ENCODE measurements at places on chromosomes 4 and X.
A peak's percentile ranks its signal among the peaks of the same experiment; 100 is the strongest.

- no peak for DNase-seq
Observed at GRCh38 chrX:144075432-144075831, 191.6 kb downstream of the UBE2NL start.

DNA sequence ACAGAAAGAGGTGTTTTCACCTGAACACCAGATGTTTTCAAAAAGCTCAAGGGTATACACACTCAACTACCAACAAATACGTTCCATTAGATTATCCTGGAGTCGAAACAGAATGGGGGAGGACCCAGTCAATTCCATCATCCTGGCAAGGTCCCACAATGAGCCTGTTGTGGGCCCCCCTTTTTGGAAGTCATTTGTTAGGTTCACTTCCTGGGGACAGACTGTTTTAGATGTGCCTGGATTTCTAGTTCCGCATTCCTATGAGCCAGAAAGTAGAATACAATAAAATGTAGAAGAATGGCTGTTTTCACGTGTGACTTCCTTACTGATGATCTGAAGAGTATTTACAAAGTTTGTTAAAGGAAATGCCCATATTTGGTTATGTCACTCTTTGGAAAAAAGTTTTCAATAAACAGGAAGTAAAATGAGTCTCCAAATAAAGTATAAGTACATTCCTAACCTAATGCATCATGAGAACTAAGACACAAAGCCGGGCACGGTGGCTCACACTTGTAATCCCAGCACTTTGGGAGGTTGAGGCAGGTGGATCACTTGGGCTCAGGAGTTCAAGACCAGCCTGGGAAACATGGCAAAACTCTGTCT is 192.5 kb downstream of the MAML3 start:
- DNase-seq = peak; percentile 28

DNA sequence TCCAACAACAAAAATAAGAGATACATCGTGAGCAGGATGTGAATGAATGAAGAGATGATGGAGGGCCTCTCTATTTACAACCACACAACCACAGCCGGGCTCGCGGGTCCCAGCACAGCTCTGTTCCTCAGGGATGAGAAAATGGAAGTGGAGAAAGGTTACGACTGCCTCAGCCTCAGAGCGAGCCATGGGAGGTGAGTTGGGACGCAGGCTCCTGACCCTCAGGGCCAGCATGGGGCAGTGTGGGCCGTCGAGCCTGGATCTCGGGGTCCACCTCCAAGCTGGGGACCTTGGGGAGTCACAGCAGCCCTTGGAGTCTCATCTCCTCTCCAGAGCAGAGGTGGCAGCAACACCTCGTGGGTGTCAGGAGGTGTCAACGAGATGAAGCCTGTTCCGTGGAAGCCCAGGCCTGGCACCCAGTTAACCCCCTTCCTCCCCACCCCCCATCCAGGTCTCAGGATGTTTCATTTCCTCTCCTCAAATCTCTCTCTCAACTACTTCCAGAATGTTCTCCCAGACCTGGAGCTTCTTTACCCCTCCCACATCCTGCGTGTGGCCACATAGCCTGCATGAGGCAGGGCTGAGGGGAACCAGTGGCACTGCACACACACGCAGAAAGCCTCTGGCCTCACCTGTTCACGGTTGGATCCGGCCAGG is 25.9 kb downstream of the C4orf50 start:
- DNase-seq = no peak

- DNase-seq = no peak
Observed at GRCh38 chr4:10667701-10668326, 16.8 kb downstream of the CLNK start.

DNA sequence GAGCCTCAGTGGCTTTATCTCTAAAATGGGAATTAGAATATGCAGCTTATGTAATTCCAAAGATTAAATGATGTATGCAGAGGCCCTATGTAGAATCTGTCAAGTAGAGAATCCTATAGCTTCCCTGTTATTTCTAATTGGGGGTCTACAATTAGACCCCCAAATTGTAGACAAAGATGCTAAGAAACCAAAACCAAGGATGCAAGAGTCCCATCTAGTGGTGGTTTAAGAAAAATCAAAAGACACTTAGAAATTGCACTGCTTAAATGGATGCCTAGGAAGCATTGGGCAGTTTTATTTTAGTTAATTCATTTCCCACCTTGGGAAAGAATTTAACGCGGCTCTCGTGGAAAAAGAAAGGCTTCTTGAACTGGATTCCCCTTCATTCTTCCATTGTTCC is 115.2 kb downstream of the GABRA2 start:
- no peak for DNase-seq

DNA sequence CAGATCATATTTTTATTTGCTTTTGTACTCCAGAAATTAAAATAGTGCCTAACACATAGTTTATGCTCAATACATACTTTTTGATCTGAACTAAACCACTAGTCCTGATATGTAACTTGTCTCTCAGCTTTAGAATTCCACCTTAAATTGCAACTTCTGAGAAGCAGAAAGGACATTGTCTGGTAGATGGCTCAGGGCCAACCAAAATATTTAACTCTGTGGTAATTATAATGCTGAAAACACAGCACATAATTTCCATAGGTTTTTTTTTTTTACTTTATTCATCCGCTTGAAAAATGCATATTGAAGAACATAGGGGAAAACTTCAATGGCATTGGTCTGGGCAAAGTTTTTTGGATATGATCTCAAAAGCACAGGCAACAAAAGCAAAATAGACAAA is 59.3 kb downstream of the AREG start:
- DNase-seq = no peak

DNA sequence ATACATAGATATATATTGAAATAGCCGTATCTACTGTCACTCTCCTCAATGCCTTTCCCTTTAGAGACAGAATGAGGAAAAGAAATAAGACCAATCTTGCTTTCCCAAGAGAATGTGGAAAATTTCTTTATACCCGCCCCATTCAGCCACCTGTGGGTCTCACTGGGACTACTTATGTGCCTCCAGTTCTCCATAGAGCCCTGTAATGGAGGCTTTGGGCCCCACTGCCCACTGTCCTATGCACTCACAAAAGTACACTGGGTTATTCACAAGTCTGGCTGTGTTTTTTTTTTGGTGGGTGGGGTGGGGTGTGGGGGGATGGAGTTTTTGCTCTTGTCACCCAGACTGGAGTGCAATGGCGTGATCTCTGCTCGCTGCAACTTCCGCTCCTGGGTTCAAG is 70.4 kb upstream of the ELOVL6 start:
- DNase-seq = no peak

DNA sequence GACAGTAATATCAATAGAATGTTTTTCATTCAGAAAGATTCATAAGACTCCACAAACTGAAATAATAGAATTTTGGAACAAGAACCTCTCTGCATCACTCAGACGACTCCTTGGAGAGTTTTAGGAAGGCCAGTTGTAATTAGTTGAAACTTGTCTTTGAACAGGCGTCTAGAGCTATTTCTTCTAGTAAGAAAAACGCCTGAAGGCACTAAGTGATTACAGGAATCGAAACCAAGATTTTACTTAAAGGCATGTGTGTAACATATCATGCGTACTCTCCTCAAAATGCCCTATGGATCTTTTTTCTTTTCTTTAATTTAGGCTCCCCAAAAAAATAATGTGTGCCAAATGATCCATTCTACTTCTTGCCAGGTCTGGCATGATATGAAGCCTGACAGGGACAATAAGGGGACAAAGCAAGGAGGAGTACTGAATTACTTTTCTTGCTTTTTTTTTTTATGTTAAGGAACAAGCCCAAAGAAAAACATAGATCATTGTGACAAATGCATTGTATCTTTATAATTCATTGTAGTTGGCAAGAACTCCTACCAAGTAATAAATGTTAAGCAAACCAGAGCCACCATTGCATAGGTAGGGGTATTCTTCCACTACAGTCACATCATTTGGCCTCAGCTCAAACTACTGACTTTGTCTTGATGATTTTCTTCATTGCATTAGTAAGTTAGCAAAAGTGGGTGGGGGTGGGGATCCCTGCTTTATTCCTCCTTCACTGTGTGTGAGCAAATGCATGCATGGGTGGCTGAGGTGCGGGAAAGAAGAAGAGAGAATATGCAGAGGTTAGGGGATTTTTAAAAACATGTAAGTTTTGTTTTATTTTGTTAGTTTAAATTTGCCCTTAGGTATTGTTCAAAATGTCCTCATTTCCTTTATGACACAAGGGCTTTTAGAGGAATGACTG is 79.9 kb upstream of the ATOH1 start:
- DNase-seq = no peak

GRCh38 chrX:109873983-109874382 is 128.9 kb upstream of the TMEM164 start:
- DNase-seq = no peak

GRCh38 chrX:110965409-110966090 is 130.4 kb upstream of the PAK3 start:
- no peak for DNase-seq

- DNase-seq = no peak
Observed at GRCh38 chr4:24003926-24004325, 114.1 kb upstream of the PPARGC1A start.

DNA sequence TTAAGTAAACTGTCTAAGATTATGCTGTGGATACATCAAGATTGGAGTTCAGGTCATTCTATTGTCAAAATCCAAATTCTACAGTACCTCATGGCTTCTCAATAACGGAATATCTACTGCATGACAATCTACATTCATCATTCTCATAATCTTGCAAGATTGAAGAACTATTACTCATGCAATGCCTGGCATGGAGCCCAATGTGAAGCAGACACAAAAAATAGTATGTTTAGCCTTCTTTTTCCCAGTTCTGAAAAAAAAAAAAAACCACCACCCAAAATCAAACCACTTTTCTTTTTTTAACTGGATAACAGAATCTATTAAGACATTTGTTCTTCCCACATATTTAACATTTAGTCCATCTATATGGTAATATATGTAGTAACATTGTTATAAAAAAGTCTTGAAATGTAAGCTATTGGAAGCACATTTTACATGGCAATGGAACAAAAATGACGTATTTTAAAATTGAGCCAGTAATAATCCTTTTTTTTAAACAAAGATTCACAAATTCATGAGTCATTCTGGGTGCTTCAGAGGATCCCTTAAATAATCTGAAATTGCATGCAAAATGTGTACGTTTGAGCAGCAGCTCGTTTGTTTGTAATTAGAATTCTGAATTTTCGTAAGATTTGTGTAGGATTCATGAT is 232.2 kb upstream of the FMR1 start:
- DNase-seq = no peak

GRCh38 chr4:139535871-139536234 is 20.2 kb downstream of the SETD7 start:
- DNase-seq = no peak

Measured in inflammatory macrophage treated with lipopolysaccharide for 1 hour (primary cell).